ENCODE measurements at places on chromosomes 2 and 18.

DNA sequence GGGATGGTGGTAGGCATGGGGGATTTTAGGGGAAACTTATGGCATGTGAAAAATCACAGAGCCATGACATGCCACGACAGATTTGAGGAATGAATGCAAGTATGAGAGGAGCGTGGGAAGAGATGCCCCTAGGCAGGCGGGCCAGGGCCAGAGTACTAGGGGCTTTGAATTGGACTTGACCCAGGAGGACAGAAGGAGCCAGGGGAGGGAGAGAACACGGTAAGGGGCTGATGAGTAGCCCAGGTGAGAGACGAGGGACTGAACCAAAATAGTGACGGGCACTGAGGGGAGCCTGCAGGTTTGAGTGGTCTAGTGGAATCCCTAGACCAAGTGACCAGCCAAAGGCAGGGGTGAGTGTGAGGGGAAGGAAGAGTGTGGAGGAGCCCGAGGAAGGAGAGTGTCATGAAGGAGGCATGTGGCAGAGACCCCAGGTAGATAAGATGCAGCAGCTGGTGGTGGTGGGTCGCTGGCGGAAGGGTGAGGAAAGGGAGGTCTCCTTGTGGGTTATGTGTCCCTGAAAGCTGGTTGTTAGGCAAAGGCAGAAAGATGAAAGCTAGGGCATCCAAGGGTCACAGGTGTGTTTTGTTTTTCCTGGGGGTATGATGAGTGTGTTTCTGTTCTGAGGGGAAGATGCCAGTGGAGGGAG lies 48.7 kb downstream of the ZBTB7C start:
- no peak for DNase-seq

GRCh38 chr2:107405261-107405660 lies 421.4 kb upstream of the RGPD4 start:
- no peak for DNase-seq

GRCh38 chr18:46894124-46894523 lies 23.2 kb downstream of the PIAS2 start:
- no peak for DNase-seq

- DNase-seq = no peak
Observed at GRCh38 chr2:144374163-144374661, 145.7 kb downstream of the ZEB2 start.

- no peak for DNase-seq
Observed at GRCh38 chr2:217551252-217551899, 451.4 kb downstream of the TNS1 start.

- no peak for DNase-seq
Observed at GRCh38 chr2:204110751-204111516, 174.4 kb downstream of the ICOS start.

DNA sequence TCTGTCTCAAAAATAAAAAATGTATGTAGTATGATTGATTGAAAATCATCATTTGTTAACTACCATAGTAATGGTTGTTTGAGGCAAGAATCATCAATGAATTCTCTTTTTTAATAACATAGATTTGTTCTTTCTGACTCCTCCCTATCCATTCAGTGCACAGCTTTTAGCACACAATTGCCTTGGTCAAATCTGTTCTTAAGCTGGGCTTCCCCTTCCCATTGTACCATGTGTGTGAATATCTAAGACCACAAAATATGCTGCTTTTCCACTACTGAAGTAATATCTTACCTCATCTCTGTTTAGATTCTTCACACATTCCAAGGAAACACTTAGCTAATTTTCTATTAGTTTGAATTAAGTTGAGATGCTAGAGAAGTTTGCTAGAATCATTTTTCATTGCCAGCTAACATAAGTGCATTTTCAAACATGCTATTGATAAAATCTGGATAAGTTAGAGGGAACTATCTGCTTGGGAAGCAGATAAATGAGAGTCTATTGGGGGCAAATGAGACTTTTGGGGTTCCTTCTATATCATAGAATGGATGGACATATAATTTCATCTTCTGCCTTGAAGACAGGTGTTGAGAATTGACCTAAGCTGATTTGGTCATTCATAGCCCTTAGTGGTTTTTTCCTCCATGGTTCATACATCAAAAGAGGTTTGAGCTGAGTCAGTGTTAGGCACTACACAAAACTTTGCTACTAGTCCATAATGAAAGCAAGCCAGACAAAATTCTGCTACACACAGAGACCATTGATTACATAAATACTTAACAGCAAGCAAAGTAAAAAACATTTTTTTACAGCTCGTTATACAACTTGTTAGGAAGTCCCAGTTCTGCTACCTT lies 231.9 kb downstream of the PLCL1 start:
- DNase-seq = no peak

GRCh38 chr2:100820523-100821254 lies 750 bp downstream of the NPAS2 start:
- no peak for DNase-seq

DNA sequence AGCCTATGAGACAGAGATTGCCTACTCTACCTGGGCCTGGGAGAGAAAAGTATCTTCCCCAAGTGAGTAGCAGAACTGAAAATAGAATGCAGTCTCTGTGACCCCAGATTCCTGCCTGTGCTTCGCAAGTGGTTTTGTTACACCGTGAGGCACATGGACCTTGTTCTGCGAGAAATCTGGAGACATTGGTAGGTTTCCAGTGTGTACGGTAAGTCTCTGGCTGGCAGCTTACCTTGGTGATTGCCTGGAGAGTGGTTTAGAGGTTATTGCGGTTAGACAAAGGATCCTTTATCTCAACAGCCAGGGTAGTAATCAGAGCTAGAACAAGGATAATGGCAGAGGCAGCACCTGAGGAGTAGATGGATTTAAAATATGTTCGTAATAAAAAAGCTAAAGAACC lies 606.0 kb upstream of the GCFC2 start:
- no peak for DNase-seq

GRCh38 chr2:178448968-178449661 lies 1.9 kb downstream of the PRKRA start:
- no peak for DNase-seq

GRCh38 chr2:216606551-216607276 lies 26.5 kb upstream of the IGFBP2 start:
- peak; percentile 44 for DNase-seq

DNA sequence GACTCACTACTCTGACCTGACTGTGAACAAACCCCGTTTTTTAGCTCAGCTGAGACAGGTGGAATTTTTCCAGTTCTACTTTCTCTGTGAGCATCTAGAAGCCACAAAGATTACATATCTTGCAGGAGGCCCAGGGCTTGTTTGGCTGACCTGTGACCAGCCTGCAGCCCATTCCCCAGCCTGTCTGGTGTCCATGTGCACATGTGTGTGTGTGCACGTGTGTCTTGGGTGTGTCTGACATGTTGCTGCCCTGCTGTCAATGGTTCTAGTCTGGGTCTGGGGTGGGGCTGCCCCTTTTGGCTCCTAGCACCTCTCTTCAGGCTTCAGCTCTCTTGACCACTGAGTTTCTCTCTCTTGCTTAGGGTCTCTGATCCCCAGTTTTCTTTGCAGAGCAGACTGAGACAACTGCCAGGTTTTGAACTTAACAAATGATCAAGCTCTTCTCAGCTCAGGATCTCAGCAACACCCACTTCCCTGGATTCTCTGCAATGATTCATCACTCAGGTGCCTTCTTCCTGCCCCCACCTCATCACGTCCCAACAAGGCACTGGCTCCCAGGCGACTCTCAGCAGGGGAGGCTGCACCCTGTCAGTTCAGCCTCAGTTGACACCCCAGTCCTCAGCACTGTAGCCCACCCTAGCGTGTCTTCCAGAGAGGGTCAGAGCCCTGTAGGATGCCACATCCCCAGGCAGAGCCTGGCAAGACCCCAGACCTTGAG lies 130.3 kb downstream of the CELF4 start:
- DNase-seq = no peak

DNA sequence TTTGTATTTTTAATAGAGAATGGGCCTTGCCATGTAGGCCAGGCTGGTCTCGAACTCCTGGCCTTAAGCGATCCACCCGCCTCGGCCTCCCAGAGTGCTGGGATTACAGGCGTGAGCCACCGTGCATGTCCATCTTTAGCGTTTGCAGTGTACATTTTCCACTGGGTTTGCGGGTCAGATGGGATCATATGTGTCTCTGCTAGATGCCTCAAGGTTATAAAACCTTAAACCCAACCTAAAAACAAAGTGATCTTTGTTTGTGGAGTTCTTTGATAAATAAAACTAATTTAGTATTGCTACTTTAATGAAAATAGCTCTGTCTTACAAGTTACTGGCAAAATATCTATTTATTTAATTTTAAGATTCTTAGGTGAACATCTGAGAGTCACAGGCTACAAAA lies 13.1 kb upstream of the ALPG start:
- DNase-seq = no peak

DNA sequence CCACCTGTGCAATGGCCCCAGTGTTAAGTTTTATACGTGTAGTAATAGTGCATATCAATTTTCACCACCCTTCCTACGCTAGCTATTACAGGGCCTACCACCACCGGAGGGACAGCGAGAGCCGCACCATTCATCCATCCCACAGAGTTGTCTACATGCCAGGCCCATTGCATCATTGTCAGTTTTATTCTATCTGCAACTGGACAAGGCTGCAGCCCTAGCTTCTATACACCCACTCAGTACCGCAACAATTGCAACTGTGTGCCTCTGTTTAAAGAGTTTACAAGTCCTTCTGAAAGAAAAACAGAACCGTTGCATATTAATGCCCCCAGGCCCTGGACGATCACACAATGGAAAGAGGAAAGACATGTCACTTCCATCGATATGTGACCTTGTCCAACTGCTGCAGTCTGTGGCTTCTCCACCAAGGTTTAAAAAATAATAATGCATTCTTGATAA lies 58.6 kb downstream of the ZEB2 start:
- DNase-seq = no peak

GRCh38 chr2:223762853-223763252 lies 74.5 kb downstream of the AP1S3 start:
- no peak for DNase-seq

DNA sequence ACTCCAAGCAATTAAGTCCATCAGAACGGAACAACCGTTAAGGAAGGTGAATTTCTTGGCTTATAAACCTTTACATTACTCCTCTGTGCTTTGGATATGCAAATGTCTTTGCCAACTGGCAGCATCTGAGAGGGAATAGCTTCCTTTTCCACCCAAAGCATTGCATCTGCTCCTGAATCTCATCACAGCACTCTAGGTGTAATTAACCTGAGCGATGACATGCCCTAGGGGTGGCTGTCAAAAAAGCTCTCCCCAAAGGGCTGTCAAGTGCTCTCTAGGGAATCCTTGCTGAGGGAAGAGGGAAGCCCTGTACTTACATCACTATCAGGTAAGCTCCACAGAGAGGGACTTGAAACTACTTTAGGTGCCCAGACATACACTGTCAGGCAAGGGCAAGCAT lies 5.5 kb upstream of the SMARCAL1 start:
- no peak for DNase-seq

GRCh38 chr18:45793264-45793965 lies 32.1 kb upstream of the SIGLEC15 start:
- no peak for DNase-seq

DNA sequence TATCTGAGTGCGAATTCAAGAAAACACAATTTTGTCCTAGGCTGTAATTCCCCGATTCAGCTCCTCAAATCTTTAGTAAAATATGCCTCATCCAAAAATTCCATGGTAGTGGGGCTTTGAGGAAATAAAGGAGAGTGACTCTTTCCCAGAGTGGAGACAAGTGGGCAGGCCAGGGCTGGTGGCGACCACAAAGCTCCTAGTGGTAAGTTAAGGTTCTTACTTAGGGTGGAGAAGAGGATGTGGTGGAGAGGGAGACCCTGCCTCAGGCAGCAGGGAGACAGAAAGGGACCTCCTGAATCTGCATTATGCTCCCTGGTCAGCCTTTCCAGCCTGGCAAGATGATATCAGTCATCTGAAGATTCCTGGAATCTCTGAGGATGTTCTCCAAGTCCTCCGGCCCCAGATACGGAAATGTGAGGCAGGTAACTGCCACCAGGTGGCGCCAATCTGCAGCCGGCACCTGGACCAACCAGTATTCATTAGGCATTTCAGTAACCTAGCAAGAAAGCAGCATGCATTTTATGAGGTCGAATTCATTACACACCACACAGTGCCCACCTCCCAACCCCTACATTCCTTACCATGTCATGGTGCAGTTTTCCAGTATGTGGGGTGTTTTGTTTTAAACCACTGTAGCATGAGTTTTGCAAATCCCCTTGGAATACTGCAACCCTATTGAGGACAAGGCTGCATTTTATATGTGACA lies 106.4 kb downstream of the POLE4 start:
- peak; percentile 44 for DNase-seq

DNA sequence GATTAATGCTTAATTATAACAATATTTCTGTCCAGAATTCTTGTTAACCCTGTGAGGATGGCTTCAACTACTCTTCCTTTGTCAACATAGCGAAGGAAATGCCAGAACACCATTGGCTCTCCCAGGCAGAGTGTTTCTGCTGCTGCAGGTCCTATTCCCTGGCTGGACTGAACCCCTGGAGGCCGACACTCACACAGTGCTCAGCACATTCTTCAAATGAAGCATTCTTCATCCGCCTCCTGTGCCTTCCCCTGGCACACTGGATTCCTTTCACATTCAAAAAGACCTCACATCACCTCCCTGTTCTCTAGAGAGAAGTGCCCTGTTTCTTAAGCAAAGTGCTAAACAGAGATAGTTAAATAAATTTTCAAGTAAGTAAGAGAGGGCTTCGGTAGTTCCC lies 187.3 kb upstream of the MSH6 start:
- no peak for DNase-seq

GRCh38 chr2:160406591-160407392 lies 86.8 kb downstream of the RBMS1 start:
- DNase-seq = no peak

DNA sequence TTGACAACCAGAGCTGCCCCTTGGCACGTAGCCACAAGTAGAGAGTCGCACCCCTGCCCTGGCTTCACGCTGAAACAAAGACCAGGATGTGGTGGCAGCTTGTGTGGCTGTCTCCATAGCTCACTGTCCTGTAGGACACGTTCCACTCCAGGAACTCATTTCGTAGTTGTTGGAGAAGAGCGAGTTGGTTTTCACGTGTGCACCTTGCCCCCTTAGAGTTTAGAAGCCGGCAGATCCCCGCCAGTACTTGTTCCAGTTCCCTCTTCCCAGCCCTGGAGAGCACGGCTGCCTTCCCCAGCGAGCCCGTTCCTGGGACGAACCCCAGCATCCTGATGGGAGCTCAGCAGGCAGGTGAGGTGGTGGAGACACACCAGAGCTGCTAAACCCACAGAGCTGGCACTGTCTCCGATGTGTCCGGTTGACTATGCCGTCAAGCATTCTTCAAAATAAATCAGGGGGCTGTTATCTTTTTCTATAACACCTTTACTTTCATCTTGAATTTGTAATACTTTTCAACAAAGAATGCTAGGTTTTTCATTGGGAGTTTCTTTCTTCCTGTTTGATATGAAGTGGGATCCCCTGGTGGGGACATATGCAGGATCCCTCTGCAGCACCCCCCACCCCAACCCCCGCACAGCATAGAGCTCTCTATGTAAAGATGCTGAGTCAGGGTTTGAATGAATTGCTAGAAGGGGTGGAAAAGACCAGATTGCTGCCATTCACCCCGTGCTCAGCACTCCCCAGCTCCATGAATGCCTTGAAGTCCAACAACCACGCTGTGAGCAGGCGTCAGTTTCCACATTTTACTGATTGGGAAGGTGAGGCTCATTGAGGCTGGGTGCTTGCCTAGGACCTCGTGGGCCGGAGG lies 44.5 kb downstream of the GREB1 start:
- DNase-seq = no peak

All from GM18507 (cell line).